Stimulated activated CD8-positive, alpha-beta memory T cell treated with anti-CD3 and anti-CD28 coated beads, Interleukin-7, amount 100 ng/mL, for 1 hour (primary cell): ENCODE measurements at places on chromosomes 4 and X.

- DNase-seq: no peak
These were observed 18.3 kb upstream of the MSL3 start for GRCh38 chrX:11739776-11740175.

DNA sequence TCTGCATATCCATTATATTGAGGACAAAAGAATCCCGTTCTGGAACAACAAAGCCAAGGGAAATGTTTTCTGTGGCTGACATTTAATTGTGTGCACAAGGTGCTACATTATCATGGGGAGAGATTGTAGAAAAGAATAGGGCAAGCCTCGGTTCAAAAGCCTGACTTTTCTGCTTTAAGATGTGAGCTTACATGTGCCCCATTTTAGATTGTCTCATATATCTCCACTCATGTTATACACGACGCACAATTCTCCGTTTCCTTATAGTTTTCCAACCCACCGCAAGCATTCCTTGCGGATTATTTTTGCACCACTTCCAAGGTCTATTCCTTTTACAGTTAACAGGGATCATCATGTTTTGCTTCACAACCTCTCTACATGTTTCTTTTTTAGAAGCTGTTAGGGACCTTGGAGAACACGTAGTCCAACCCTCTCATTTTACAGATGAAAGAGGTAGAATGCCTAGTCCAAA, 99.6 kb upstream of the MAML3 start:
- DNase-seq: no peak

GRCh38 chr4:135670548-135670947, 1469.0 kb upstream of the PABPC4L start:
- DNase-seq: no peak

- DNase-seq: no peak
These were observed 7.0 kb downstream of the FHIP1A start for GRCh38 chr4:151415978-151416377.

- DNase-seq: no peak
These were observed 16.0 kb downstream of the CTBP1 start for GRCh38 chr4:1232661-1233621.

DNA sequence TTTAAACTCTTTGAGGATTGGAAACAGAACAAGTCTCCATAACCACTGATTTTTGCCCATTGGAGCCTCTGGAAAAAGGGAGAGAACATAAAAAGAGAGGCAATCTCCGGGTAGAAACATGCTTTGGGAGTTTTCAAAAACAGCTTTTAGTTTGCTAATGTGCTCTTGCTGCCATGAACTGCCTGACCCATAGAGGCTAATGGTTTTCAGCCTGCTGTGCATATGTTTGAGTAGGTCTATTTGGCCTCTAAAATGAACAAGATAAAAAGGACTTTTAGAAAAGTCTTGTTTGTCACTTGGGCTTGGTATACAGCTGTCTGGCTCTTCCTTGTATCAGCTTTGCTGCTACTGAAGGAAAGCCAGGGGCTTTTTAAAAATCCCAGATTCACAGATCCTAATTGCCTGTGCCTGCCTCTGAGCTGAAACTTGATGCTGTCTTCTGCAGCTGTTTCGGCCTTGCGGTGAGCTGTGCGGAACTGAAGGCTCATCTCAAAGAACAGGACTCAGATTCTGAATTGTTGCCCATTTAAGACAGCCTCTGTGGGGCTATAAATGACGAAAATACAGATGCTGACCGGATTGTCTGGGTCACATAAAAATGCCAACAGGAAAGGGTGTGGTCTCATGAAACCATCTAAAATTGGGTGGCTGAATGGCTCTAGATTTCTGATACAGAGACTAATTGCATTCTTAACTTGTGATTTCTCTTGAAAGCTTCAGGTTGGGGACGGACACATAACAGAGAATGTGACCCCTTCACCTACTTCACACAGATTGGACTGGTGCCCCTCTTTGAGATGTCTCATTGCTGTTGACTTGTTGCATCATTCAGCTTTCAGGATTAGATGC, 18.4 kb upstream of the ZNF41 start:
- DNase-seq: no peak

- DNase-seq: no peak
These were observed 682.8 kb upstream of the GRID2 start for GRCh38 chr4:91620952-91621351.

- DNase-seq: no peak
These were observed 7.4 kb downstream of the MEPE start for GRCh38 chr4:87840149-87840548.

- DNase-seq: no peak
These were observed 82.4 kb downstream of the PRDM5 start for GRCh38 chr4:120839974-120840751.

- DNase-seq: no peak
These were observed 90.4 kb upstream of the RAB40AL start for GRCh38 chrX:102846544-102847236.
